Large intestine (tissue), 12 donors: ENCODE measurements at places on chromosomes 11 and 22. TPM values are rescaled to one million over a fixed set of nuclear protein-coding genes. Genes with fewer than 3 reads are reported as not detected.

- no peak overlapping the region for H3K4me3 ChIP-seq
- no peak overlapping the region for H3K27ac ChIP-seq
- H3K4me1 ChIP-seq = no peaks in the 10 kb centered on the region
Observed at GRCh38 chr11:32884770-32885384, 7.7 kb upstream of the QSER1 start.

DNA sequence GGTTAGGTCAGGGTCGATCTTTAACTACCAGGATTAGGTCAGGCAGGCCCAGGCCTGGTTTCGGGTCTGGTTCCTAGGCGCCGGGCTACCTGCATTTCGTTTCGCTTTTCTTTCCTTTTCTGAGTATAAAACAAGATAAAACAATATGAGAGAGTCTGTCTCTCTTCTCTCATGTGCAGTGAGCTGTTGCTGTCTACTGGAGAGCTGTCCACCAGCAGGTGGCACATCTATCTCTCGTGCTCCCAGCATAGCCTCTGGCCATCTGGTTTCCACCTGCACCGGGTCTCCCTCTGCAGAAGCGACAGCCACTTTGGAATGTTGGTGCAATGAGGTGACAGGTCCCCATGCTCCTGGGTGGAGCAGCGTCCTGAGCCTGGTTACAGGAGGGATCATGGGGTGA lies 27.6 kb downstream of the RIBC2 start:
- H3K4me3 ChIP-seq = no peak overlapping the region
- no peak overlapping the region for H3K27ac ChIP-seq
- H3K36me3 ChIP-seq = no peaks in the 10 kb centered on the region
- H3K27me3 ChIP-seq = no peaks in the 10 kb centered on the region

GRCh38 chr11:6653097-6653496 lies 2.5 kb downstream of the DCHS1 start:
- DNase-seq = no peak
- H3K27me3 ChIP-seq = peaks cover 56% of the 10 kb centered on the region
- no peak overlapping the region for H3K4me3 ChIP-seq

- H3K36me3 ChIP-seq = no peaks in the 10 kb centered on the region
- H3K27me3 ChIP-seq = peaks cover 15% of the 10 kb centered on the region
- no peaks in the 10 kb centered on the region for H3K4me1 ChIP-seq
- DNase-seq = no peak
- H3K27ac ChIP-seq = no peak overlapping the region
- H3K4me3 ChIP-seq = no peak overlapping the region
Observed at GRCh38 chr11:116515664-116516184, 257.1 kb downstream of the BUD13 start.

DNA sequence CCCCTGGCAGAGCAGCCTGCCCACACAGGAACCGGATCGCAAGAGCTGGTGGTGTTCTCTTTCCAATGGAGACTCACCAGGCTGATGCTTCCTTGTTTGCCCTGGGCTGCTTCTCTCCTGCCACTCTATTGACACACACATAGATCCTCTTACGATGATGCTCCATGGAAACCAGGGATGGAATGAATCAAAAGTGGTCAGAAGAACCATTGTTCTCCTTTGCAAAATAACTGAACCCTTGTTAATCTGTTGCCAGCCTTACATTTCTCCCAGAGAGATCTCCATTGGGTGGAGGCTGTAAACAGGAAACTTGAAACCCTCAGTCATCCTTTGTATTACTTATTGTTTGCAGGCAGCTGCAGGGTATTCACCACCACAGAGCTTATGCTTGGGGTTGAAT lies 24.6 kb upstream of the LDLRAD3 start:
- no peak for DNase-seq
- no peaks in the 10 kb centered on the region for H3K36me3 ChIP-seq
- H3K27ac ChIP-seq = no peak overlapping the region
- H3K4me1 ChIP-seq = no peaks in the 10 kb centered on the region
- no peak overlapping the region for H3K4me3 ChIP-seq
- no peaks in the 10 kb centered on the region for H3K27me3 ChIP-seq

- no peaks in the 10 kb centered on the region for H3K36me3 ChIP-seq
- no peaks in the 10 kb centered on the region for H3K4me1 ChIP-seq
- DNase-seq = no peak
- no peaks in the 10 kb centered on the region for H3K27me3 ChIP-seq
- no peak overlapping the region for H3K27ac ChIP-seq
Observed at GRCh38 chr11:7448201-7448600, 37.1 kb upstream of the OLFML1 start.

DNA sequence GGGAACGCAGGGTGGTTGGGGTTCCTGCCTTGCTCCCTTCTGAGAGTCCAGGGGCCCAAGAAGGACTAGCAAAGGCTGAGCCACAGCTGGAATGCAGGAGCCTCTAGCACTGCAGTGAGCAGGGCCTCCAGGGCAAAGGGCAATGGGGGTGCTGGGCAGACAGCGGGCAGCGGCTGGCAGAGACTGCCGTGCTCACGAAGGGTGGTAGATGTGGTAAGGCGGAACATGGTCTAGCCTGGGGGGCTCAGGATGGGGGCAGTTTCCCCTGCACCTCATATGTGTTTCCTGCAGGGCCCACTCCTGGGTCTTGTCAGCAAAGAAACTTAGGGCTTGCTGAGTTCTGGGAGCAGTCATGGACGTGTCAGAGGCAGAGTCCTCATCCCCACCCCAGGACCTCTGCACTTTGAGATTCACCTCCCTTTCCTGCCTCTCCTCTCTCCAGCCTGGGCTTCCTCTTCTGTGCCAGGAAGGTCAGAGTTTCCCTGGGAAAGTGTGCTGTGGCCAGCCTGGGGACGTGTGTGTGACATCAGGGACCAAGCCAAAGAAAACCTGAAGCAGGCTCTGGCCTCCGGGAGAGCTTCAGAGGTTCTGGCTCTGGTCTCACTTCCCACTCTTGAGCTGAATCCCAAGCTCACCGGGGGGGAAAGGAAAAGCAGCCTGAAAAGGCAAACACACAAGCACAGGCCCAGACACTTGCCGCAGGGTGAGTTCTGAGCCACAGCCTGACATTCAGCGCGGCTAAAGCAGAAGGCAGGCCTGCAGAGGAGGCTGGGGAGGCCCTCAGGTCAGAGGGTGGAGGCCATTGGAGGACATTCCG lies 4.4 kb downstream of the MOGAT2 start:
- peak overlapping the region; percentile 94 for H3K27ac ChIP-seq
- peak; percentile 75 for DNase-seq
- peak overlapping the region; percentile 10 for H3K4me3 ChIP-seq

- H3K4me1 ChIP-seq = peaks cover under 1% of the 10 kb centered on the region
- H3K36me3 ChIP-seq = no peaks in the 10 kb centered on the region
- H3K4me3 ChIP-seq = no peak overlapping the region
- H3K27me3 ChIP-seq = peaks cover 88% of the 10 kb centered on the region
Observed at GRCh38 chr22:19772422-19772672, 11.8 kb downstream of the TBX1 start.

- no peak overlapping the region for H3K27ac ChIP-seq
- H3K36me3 ChIP-seq = no peaks in the 10 kb centered on the region
- no peak for DNase-seq
- H3K4me3 ChIP-seq = no peak overlapping the region
Observed at GRCh38 chr11:120830085-120830620, 193.7 kb upstream of the TBCEL start.

DNA sequence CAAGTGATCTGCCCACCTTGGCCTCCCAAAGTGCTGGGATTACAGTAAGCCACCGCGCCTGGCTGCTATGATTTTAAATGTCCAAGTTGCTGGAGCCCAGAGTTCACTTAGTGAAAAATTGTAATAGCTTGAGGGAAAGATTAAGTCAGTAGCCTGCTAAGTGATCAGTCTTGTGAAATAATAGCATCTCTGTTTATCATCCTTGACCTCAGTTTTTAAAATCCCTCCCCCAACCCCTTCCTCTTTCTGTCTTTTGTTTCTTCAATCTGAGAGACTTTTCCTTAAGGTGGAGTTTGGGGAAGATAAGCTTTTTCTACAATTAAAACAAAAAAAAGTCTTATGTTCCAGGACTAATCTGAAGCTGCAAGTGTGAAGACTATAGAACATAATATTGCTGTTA lies 6.4 kb downstream of the HIPK3 start:
- no peak for DNase-seq
- no peaks in the 10 kb centered on the region for H3K27me3 ChIP-seq
- H3K36me3 ChIP-seq = no peaks in the 10 kb centered on the region
- no peak overlapping the region for H3K27ac ChIP-seq

- H3K27ac ChIP-seq = no peak overlapping the region
- H3K36me3 ChIP-seq = peaks cover 31% of the 10 kb centered on the region
- H3K4me1 ChIP-seq = no peaks in the 10 kb centered on the region
- no peak overlapping the region for H3K4me3 ChIP-seq
- peak; percentile 13 for DNase-seq
- H3K27me3 ChIP-seq = no peaks in the 10 kb centered on the region
Observed at GRCh38 chr11:119284344-119285157, 32.4 kb downstream of the MCAM start.

GRCh38 chr11:121295246-121296029 lies 2.9 kb downstream of the SC5D start:
- H3K4me3 ChIP-seq = no peak overlapping the region
- peaks cover 4% of the 10 kb centered on the region for H3K4me1 ChIP-seq
- no peak for DNase-seq
- no peak overlapping the region for H3K27ac ChIP-seq

DNA sequence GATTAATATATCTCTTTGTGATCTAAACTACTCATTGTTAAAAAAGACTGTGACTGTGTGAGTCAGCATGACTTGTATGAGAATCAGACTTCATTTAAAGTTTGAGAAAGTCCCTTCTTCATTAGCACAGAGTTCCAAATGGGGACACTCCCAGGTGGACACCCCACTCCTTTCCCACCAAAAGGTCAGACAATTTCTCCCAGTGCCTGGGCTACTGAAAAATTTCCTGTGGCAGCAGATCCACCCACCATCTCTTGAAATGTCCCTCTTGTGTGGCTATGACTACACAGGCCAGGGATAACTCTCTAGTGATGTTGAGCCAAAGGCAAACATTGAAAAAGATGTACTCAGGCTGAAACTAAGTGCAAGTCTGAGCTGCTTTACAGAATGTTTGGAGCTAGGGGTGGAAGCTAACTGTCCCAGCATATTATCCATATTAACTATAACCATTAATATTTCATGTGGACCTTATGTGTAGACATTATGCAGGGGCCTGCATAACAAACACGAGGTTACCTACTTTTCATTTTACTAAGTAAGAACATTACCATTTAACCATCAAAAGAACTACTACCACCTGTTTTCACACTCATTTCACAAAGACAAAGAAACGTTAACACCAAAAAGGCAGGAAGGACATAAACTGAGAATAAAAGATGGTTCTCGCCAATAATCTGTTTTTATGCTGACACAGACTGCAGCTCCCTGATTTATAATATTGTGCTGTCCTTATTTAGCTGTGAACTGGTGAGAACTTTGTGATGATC lies 44.8 kb downstream of the MMP20 start:
- no peaks in the 10 kb centered on the region for H3K4me1 ChIP-seq
- H3K27ac ChIP-seq = no peak overlapping the region
- DNase-seq = no peak
- no peaks in the 10 kb centered on the region for H3K36me3 ChIP-seq
- H3K27me3 ChIP-seq = no peaks in the 10 kb centered on the region
- no peak overlapping the region for H3K4me3 ChIP-seq

DNA sequence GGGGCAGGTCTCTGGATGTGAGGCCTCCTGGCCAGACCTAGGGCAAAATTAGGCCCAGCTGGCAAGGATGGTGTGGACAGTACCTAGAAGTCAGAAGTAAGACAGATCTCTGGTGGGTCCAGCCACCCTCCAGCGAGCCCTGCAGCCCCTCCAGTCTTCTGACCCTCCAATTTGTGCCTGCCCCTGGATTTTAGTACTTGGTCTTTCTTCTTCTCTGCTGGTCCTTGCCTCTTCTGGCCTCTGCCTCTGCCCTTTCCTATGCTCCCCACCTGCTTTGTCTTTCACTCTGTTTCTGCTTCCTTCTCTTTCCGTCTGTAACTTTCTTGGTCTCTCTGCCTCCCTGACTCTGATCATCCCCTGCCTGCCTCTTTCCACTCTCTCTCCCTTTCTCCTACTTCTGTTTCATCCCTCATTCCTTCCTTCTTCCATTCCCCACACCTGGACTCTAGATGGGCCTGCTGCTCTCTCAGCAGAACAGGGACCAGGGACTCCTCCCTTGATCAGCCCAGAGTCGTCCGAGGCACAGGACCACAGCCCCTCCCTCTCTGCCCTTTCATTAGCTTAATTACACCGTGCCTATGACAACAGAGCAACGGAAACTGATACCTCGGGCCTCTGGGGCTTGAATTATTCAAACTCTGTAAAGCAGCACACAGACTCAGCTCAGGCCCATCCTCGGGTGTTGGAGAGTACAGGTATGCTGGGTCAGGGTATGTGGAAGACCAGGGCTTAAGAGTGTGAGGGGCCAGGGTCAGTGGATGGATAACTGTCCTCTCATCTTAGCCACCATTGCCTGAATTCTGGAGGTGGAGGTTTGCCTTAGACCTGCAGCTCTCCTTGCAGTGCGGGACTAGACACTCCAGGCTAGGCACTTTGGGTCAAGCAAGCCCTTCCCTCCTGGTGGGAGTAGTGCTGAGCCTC lies at the start of gene CHRNA10:
Gene CHRNA10, minus strand, starts transcription at position 51 of the 921 bp plus-strand sequence. CDS start 72 bp downstream, outside the sequence.
- H3K36me3 ChIP-seq = peaks cover 78% of the 10 kb centered on the region
- no peak for DNase-seq
- H3K4me1 ChIP-seq = no peaks in the 10 kb centered on the region
- no peaks in the 10 kb centered on the region for H3K27me3 ChIP-seq
- no peak within 1 kb of the TSS for H3K27ac ChIP-seq

- no peak overlapping the region for H3K27ac ChIP-seq
- H3K27me3 ChIP-seq = no peaks in the 10 kb centered on the region
- no peaks in the 10 kb centered on the region for H3K4me1 ChIP-seq
- DNase-seq = no peak
- H3K4me3 ChIP-seq = no peak overlapping the region
Observed at GRCh38 chr11:30113326-30113898, 96.6 kb upstream of the KCNA4 start.

DNA sequence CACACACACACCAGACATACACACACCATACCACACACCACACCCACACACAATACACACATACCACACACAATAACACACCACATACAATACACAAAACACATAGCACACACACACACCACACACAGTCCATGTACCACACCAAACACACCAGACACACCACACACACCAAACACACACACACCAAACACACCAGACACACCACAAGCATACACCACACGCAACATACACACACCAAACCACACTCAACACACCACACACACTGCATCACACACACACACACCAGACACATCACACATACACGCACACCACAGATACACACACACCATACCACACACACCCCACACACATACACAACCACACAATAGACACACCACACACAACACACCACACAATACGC lies 54.8 kb downstream of the IGSF9B start:
- DNase-seq = no peak
- H3K4me1 ChIP-seq = no peaks in the 10 kb centered on the region
- no peak overlapping the region for H3K27ac ChIP-seq
- no peaks in the 10 kb centered on the region for H3K27me3 ChIP-seq
- H3K36me3 ChIP-seq = no peaks in the 10 kb centered on the region

GRCh38 chr22:44776605-44777363 lies 24.4 kb downstream of the ARHGAP8 start:
- H3K36me3 ChIP-seq = no peaks in the 10 kb centered on the region
- no peaks in the 10 kb centered on the region for H3K4me1 ChIP-seq
- H3K27ac ChIP-seq = no peak overlapping the region
- DNase-seq = no peak
- no peak overlapping the region for H3K4me3 ChIP-seq

Gene KIRREL3
- polyA plus RNA-seq = 0.96 TPM

Gene CHRDL2
- 2.4 TPM for polyA plus RNA-seq

Gene SLC25A45
- 41.2 TPM for polyA plus RNA-seq

Gene NPAS4
- 1.7 TPM for polyA plus RNA-seq

Gene PKNOX2
- polyA plus RNA-seq = 3.6 TPM

Gene TSPAN18
- 59.1 TPM for polyA plus RNA-seq

Gene MIAT
- polyA plus RNA-seq = 8.5 TPM

Gene CDC42BPG
- polyA plus RNA-seq = 5.5 TPM

Gene CYTH4
- 4.3 TPM for polyA plus RNA-seq

Gene CXCR5
- 0.07 TPM for polyA plus RNA-seq

Gene GRIA4
- polyA plus RNA-seq = 7.3 TPM

Gene CARD18
- not detected for polyA plus RNA-seq
